ENCODE measurements at places on chromosomes 11 and 22.

DNA sequence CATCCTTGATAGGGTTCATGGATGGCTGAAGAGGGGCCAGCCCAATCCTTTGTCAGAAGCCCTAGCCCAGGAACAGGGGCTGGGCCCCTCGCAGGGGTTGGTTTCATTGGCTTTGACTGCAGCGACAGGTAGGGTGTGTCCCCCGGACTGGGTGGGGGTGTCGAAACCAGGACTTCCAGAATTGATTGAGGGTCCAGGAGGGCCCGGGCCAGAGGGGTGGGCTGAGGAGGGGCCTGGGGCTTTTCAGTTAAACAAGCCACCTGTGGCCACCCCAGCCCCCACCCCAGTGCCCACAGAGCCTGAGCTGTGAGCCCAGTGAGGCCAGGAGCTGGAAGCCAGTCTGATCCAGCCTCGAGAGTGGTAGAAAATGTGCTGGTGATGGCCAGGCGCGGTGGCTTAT lies 18.1 kb upstream of the PRR5 start:
- DNase-seq: no peak

DNA sequence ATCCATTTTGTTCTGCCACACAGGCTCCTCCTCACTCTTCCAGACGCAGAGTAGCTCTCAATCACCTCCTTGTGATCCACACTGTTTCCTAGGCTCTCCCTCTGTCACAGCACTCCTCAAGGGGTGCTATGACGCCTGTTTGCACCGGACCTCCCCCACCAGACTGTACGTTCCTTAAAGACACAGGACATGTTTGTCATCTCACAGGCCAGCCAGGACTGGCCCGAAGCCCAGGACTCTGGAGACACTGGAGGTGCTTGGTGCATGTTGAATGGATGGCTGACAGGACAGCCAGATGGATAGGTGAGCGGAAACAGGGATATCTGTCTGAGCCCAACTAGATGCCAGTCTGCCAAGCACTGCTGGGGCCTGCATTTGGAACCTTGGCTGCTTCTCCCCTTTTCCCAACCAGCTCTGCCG lies 13.6 kb downstream of the PLA2G6 start:
- no peak for DNase-seq

DNA sequence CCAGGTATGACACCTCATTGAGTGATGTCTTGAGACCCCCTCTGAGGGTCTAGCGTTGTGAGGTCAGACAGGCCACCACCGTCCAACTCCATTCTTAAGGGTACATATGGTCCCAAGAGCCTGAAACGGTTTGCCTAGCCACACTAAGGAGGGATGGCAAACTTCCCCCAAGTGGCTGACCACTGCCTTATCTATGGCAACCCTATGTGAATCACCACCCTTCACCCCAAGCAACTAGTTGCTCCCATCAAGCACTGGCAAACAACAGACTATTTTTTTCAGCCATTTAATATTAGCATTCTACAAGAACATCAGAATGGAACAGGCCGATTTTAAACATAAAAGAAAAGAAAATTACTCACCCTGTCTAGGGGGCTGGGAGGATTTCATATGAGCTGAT lies 22.8 kb downstream of the THOC5 start:
- DNase-seq: no peak

- DNase-seq: no peak
These were observed 2.2 kb downstream of the MADD start for GRCh38 chr11:47271961-47272661.

- no peak for DNase-seq
These were observed 89.5 kb upstream of the FGF3 start for GRCh38 chr11:69908511-69909220.

DNA sequence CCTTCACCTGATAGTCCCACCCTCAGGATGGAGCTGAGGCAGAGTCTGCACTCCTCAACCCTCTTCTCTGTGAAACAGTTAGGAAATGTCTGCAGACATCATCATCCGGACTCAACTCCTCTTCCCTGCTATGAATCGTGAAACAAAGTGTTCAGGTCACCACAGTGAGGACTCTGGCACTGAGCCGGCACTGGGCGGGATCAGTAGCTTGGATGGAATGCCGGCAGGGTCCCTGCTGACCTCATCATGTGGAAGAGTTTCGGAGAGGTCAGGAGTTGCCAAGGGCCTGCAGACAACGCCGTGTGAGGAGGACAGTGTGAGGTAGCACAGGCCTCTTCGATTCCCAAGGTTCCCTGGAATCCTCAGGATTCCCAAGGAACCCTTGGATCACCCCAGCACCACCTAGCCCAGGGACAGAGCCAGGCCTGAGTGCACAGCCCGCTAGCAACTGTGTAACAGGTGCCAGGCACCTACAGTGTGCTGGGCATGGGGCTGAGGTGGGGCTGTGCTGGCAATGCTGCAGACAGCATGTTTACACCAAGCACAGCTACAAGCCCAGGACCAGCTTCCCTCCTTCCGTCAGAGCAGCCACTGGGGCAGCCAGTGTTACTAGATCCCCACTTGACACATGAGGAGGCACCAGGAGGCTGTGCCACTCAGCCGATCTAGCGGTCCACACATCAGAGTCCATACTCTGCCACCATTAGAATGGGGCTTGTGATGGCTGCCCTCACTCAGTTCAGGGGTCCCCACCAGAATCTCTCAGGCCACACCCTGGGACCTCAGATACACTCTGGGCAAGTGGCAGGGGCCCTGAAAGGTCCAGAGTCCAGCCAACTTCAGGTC lies 693 bp upstream of the LINC01488 start:
- DNase-seq: peak; percentile 46

GRCh38 chr11:81674211-81674610 lies 1059.5 kb downstream of the FAM181B start:
- no peak for DNase-seq

DNA sequence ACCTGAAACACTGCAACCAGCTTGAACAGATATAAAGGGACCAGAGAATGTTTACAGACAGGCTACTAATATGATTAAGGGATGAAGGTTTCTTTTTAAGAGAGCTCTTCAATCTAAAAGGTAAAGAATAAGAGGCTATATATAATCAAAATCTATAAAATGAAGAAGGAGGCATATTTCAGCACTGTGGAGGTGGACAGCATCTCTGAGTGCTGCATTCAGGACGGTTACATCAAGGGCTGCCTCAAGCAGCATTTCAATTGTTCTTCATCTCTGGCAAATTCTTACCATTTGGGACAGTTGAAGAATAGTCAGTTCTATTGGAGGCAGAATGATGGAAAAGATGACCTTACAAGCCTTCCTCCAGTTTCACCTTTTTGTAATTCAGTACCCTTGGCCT lies 139.6 kb upstream of the LMO1 start:
- peak; percentile 22 for DNase-seq

GRCh38 chr22:39645532-39645931 lies 75.0 kb downstream of the CACNA1I start:
- DNase-seq: no peak

DNA sequence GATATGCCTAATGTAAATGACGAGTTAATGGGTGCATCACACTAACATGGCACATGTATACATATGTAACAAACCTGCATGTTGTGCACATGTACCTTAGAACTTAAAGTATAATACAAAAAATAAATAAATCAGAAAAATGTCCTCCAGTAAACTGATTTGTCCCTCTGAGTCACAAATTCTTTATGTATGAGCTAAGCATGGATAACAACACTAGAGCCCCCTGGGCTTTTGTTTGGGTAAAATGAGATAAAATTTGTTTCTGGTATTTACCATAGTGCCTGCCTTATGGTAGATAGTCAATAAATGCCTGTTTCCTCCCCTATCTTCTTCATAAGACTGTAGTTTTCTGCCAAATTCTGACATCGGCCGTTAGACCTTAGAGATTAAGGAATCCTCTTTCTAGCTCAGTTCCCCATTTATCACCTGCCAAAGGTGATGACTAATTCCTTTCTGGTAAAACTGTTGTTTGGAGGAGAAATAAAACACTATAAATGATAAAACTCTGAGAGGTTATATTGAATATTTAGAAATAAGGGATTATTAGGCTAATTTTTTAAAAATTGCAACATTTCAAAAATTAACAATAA lies 43.6 kb upstream of the LUZP2 start:
- no peak for DNase-seq

DNA sequence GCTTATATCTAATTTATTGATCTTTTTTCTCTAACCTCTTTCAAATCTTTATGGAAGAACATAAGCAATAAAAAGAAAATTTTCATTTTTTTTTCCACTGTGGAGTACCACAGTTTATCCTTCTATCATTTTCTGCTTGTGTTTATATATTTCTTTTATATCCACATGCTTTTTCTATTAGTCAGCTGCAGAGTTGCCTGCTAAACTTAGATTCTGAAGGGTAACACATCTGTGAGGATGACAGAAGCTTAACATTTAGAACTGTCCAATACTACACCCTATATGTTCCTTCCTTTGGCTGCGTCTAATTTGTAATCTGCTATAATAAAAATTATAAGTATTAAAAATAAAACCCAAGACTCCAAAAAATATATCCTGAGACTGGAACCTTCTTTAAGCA lies 20.8 kb downstream of the CCDC90B start:
- DNase-seq: peak; percentile 60

DNA sequence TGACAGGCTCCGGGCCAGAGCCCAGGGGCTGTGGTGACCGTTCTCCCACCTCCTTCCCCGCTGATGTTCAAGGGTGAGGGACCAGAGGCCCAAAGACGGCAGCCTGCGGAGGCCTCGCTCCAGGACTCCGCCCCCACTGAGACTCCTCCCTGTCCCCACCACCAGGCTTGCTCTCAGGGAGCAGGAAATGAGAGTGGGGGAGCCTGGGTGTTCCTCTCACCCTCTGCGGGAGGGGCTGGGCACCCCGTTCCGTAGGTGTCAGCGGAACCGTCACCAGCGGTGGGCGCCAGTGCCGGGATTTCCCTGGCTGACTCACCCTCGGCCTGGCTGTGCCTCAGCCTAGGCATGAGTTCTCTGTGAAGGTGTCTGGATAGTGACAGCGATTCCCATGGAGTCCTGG lies 15.7 kb downstream of the DAGLA start:
- DNase-seq: peak; percentile 81

Data from EH (cell line).